Left cardiac atrium (tissue), 4 donors: ENCODE measurements at places on chromosomes 7 and 10.

DNA sequence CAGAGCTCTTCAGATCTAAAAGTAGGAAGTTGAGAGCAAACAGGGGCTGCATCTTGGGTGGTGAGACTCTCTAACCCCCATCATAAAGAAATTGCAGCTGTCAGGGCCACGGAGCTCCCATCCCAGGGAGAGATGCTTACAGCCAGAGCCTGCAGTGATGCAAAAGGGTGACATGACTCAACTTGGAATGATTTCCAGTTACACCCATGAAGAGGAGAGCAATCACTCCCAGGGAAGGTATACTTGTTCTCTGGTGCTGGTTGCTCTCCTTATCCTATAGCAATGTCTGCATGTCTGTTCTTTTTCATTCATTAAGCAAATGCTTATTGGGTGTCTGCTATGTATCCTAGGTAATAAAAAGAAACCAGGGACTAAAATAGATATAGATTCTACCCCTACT is 228.0 kb downstream of the RAB11FIP2 start:
- DNase-seq: no peak

DNA sequence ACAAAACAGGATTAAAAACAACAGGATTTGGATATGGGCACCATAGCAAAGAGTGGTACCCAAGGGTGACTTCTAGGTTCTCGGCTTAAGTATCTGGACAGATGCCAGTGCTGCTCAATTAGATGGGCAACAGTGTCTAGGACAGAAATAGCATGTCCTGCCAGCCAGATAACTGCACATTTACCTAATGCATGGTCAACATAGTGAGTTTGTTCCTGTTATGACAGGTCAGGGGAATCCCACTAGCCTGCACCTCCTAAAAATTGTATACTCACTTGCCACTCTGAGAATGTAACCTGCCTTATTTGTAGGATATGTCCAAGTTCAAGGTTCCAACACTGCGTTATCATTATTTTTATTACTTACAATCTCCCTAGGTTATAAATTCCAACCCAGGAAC is 471.7 kb downstream of the GRM8 start:
- no peak for DNase-seq

- no peak for DNase-seq
These were observed 180.3 kb upstream of the MKI67 start for GRCh38 chr10:128306535-128306934.

DNA sequence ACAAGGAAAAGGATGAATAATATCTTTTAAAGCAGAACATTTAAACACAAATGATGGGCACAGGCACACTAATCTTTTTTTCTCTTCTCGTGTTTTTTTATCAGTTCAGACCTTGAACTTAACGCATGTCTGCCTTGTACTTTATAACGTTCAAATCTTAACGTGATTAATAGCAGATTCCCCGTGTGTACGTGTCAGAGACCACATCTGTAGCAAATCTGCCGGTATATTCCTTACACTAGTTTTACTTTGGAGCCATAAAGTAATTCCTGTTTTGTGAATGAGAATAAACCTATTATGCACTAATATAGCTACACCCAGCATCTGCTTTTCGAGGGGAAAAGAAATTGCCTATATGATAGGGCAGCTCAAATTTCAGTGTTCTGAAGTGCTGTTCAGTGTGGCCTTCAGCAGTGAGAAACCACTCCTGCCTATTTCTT is 166.0 kb upstream of the TCF7L2 start:
- no peak for DNase-seq

- no peak for DNase-seq
These were observed 5.9 kb downstream of the EBF3 start for GRCh38 chr10:129958148-129958628.

DNA sequence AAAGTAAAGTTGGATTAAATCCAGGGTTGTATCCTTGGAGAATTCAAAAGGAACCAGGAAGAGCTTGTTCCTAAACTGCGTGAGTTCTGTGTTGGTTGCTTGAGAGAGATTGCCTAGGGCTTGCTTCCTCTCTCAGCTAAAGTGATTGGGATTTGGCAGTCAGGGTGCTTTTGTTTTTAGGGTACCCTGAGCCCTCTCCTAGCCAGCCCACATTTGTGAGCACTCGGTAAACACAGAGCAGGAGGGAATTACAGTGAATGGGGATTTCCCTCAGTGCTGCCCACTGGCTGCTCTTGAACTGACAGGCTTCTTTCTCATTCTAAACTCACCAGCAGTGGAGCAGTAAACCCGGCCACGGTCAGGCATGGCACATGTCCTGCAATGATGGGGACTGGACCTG is 146.9 kb downstream of the TPST1 start:
- no peak for DNase-seq

DNA sequence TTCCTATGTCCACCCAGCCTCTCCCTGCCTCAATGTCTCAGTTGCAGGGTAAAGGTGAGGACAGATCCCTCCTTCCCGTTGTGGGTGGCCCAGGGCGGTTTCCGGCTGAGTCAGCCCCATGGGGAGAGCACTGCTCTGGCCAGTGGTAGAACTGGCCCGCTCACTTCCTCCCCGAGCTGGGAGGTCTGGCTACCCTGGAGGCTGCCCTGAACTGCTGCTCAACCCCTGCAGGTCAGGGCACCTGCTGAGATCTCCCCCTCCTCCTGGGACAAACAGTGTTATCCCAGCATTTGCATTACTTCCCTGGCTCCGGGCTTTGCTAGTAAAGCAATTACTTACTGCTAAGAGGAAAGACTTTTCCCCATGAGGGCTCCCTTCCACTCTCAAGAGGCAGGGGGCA is 21.4 kb upstream of the IMPDH1 start:
- no peak for DNase-seq

DNA sequence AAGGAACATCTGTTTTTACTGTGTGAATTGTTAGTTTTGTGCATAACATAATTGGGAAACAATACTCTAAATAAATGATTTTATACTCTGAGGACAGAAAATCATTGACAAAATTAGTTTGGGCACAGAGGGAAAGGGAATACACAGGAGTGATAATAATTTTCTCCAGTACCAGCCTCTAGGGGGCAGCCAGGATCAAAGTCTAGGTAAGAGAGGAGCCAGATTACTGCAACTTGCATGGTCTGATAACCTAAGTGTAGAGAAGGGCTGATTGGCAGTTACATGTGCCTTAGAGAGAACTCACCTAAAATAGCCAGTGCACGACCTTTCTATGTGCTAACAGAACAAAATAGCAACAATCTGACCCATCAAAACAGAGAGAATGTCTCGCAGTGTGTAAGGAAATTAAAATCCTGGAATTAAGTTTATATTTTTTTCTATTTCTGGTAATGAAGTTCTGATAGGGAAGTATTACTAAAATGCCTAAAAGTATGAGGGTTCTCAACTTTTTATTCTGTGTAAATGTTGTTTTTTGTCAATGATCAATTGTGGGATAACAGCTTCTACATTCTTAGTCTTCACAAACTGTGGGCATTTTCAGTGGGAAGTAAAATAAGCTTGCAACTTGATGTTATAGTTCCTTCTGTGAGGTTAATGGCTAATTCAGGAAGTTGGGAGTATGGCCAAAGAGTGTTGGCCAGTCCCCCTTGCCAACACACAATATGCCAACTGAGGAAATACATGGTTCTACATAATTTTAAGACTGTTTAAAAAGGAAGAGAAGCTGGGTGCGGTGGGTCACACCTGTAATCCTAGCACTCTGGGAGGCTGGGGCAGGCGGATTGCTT is 66.4 kb downstream of the EXOC6 start:
- peak; percentile 27 for DNase-seq

DNA sequence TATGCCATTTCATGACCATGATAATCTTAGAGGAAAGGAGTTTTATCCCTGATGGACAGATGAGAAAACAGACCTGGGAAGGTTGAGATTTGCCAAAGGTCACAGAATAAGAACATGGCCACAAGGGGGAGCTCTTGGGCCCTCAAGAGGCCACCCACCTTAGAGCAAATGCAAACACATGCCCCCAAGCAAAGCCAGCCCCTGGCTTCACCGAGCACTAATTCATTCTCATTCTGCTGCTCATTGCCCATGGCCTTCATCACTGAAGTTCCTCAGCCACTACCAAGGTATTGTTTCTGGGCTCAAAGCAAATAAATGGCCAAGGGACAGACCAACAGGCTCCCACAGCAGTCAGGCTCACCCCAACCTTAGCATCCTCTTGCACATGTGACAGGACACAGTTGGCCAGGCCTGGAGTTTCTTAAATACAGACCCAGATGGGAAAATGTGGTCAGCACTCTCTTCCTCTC is 44.2 kb downstream of the PDLIM1 start:
- peak; percentile 84 for DNase-seq

DNA sequence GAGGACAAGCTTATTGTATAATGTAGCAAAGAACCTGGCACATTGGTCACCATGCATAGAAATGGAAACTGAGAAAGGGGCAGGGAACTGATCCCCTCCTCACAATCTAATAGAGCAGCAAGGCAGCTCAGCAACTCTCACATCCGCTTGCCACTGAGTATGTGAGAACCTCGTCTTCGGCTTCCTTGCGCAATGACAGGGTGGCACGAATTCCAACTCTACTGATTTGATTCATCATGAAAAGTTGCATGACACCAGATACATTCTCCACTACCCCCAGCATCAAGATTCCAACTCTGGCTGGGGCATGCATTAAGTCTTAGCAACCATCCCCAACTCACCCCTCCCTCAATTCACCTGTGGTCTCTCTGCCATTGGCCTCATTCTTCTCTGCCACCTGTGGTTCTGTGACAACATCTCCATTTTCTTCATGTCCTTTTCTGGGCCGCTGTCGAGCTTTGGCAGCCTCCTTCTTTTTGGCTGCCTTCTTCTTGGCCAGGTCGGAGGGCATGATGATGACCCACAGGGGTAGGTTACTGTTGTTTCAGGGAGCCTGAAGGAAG is 976 bp downstream of the ABCF2 start:
- DNase-seq: no peak

DNA sequence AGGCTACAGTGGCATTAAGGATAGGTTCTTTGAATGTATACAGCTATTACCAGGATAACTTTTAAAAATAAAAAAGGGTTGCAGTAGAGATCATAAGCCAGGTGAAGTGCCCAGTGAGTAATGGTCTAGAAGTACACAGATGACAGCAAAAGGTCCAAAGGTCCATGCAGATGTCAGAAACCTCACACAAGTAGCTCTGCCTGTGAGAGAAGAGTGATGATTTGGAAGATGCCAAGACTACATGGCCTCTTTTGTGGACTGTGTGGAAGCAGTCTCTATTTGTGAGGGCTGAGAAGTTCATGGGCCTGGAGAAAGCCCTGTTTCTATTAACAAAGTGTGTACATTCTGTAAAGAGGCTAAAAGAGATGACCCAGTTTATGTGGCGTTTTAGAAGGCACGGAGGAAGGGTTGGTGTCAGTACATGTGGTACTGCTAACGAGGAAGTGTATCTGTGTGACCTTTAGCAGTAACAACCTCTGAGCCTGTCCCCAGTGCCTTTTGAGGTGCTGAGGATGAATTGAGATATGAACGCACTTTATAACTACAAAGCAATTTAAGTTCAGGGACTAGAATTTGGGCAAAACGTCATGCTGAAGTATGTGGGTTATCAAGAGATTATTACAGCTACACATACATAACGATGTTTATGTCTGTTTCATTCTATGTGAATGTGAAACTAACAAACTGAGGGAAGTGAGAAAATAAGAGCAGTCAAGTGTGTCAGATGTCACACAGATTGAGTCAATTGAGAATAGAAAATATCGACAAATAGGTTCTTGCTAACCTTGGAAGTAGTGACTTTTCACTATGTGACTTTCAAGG is 7.6 kb downstream of the CYCS start:
- no peak for DNase-seq

GRCh38 chr10:13483073-13483472 is 45.7 kb downstream of the BEND7 start:
- DNase-seq: no peak

DNA sequence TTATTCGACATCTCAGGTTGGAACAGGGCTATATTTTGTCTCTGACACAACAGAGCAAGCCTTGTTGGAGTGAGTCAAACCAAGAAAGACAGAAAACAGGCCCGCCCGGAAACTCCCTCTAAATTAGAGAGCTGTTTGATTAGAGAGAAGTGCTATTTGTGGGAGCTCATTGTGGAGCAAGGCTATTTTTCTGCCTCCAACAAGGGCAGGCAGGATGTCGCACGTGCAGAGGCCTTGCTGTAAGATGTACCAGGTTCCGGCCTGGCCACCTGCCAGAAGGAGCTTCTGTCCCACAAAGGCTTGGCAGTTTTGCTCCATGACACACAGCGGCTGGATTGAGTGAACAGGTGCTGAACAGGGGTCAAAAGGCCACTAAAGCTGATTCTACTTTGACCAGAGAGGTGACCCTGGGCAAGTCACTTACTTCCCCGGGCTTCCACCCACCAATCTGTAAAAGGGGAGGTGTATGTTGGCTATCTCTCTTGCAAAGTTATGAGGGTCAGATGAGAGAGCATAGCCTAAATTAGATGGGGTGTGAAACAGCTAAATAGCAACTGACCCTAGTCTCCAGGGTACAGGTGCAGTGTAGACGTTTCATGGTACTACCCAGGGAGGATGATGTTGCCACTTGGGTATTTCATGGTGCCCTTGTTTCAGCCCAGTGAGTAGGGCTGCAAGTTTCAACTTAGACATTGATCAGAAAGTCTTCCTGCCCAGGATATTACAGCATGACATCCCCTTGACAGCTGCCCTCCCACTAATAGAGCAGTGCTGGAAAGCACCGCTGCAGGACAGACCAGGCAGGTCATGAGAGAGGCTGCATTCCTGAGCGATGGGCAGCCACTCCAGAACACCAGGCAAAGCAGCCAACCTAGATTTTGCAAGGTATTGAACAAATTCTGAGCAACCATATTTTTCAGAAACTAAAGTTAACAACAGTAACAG is 62.0 kb downstream of the VSTM4 start:
- peak; percentile 40 for DNase-seq

DNA sequence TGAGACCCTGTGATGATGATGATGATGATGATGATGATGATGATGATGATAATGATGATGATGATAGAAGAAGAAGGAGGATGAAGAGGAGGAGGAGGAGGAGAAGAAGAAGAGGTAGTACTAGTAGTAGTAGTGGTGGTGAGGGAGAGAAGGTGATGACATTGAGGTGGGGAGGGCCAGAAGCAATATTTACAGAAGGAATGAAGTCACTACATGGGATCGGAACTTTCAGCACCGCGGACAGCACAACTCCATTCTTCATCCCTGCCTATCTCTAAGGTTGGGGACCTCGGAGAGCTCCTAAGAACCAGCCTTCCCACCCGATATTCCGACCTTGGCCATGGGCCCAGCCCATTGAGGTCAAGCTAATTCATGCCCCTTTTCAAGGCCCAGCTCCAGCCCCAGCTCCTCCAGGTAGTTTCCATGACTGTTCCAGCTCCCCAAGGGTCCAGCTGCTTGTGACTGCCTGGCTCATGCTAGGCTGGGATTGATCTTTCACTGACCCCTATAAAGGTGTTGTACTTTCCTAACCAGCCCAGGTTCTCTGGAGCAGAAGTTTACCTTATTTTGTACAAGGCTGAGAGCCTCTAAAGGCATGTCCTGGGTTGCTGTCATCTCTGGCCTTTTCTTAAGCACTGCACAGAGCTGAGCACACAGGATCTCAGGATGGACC is 10.3 kb downstream of the CRHR2 start:
- peak; percentile 48 for DNase-seq

DNA sequence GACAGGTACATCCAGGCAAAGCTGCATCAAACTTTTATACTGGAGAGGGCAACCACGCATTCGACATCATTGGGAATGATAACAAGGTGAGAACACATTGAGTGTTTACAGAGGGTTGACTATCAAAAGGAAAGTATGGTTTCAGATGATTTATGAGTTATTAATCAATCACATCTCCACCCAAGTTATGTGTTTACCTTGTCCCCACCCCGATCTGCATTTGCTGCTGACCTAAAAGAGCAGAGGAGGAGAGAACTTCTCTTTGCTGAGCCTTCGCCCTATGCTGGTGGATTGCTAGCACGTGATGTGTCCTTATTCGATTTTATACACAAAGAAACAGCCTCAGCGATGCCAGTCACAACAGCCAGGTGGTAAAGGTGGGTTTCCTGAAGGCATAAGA is at the start of gene MSMB:
Gene MSMB (minus strand): TSS at position 9 of the 400 bp plus-strand sequence. CDS start 32 bp downstream, outside the sequence.
- DNase-seq: no peak

GRCh38 chr7:140604760-140605159 is 35.9 kb downstream of the DENND2A start:
- no peak for DNase-seq
